ENCODE measurements at places on chromosomes 7 and 10.

GRCh38 chr7:116028787-116029186, 1.8 kb downstream of the TFEC start:
- DNase-seq, result no peak

DNA sequence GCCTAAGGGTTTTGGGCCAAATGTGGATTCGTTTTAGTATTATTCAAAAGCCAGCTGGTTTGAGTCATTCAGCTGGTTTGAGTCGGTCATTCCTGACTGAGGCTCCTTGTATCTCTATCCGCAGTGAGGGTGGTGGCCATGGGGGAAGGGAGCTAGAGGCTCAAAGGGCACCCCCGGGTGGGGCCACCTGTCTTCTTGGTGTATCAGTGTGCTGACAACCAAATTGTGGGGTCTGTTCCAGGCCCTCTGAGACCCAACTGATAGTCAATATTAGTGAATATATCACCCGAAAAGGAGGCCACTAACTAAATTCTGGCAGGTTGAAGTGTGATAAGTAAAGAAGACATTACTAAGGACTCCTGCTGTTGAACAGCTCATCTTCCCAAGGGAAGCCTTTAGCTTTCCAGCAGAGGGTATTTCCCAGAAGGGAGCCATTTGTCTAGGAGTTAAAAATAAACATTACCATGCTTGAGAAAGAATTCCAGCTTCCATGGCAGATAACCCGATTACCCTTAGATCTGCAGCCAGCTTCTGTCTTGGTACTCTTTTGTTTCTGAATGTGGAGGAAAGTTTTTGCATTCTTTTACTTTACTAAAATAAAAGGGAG, 29.9 kb upstream of the DDX50 start:
- DNase-seq, result no peak

DNA sequence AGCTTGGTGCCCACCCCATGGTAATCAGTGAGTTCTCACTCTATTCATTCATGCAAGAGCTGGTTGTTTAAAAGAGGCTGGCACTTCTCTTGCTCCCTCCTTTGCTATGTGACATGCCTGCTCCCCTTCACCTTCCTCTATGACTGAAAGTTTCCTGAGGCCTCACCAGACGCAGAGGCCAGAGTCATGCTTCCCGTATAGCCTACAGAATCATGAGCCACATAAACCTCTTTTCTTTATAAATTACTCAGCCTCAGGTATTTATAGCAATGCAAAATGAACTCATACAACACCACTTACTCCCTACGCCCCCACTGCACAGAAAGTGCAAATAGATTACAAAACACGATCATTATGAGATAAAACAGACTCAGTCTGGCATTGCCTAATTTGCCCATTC, 39.0 kb downstream of the SEC61G start:
- DNase-seq, result no peak

- DNase-seq, result no peak
Measured at GRCh38 chr7:27636326-27637006, 26.2 kb downstream of the HIBADH start.

GRCh38 chr10:24952707-24953645, 570 bp upstream of the PRTFDC1 start:
- DNase-seq, result peak; percentile 75

DNA sequence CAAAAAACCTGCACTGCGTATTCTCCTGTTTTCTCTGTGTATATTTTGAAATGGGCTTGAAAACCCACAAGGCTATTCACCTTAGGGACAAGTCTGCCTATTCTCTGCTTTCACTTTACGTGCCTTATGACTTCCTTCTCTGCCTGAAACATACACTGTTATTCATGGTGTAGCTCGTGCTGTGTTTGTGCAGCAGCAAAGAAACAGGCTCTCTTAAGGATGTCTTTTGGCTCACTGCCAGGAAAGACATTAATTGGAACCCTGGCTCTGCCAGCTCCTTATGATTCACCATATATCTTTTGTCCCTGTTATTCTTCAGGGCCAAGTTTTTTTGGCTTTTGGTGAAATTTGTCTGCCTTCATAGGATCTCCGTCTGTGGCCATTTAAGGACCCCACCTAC, 92.4 kb downstream of the TMEM106B start:
- no peak for DNase-seq

GRCh38 chr10:122234416-122234815, 36.7 kb upstream of the BTBD16 start:
- no peak for DNase-seq

- DNase-seq, result no peak
Measured at GRCh38 chr7:108421720-108422331, 34.4 kb downstream of the NRCAM start.

GRCh38 chr7:10981317-10981716, 7.6 kb downstream of the PHF14 start:
- no peak for DNase-seq

DNA sequence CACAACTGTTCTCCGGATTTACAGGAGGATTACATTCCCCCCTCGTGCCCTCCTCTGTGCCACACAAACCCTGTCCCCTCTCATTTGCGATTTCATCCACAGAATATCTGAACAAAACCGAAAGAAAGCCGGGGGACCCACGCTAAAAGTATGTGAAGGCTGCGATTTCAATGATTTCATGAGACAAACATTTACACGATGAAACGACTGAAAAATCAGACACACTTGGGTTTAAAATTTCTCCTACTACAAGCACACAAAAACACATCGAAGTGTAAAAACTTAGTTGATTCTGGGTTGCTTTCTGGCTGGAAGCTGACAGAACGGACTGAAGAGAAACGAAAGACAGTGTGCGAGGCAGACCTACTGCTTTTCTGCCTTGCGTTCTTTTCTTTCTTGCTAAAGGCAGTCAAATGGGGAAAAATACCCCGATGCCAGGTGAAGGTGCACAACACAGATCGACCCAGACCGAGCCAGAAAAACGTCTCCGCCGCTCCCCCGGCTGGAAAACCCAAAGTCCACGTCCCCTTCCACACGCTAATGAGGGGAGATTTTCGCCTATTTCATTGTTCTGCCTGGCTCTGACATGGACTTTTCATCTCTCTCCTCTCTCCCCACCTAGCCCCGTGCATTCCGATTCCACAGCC, 1.2 kb downstream of the HIPK2 start:
- DNase-seq, result peak; percentile 38

- DNase-seq, result no peak
Measured at GRCh38 chr7:133691727-133692610, 435.2 kb upstream of the LRGUK start.

DNA sequence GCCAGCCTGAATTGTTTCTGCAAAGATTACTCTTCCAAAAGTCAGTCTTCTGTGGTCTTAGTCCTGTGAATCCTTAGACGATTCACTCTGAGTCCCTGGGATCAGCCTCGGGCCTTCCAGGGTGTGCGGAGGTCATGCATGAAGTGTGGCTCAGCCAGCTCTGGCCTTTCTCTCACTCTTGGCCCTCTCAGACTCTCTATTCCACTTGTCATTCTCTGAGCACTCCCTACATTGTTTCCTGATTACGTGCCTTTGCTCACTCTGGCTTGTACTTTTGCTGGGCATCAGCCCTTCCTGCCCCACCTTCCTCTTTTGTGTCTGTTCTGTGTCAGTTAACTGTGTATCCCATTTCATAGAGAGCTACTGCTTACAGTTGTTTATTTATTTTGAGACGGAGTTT, 36.0 kb downstream of the CCNY start:
- no peak for DNase-seq

- DNase-seq, result no peak
Measured at GRCh38 chr7:27134392-27134791, 3.8 kb upstream of the HOXA4 start.

- DNase-seq, result no peak
Measured at GRCh38 chr10:119980956-119981750, 88.6 kb downstream of the SEC23IP start.

GRCh38 chr7:38561166-38561565, 70.0 kb downstream of the AMPH start:
- no peak for DNase-seq

DNA sequence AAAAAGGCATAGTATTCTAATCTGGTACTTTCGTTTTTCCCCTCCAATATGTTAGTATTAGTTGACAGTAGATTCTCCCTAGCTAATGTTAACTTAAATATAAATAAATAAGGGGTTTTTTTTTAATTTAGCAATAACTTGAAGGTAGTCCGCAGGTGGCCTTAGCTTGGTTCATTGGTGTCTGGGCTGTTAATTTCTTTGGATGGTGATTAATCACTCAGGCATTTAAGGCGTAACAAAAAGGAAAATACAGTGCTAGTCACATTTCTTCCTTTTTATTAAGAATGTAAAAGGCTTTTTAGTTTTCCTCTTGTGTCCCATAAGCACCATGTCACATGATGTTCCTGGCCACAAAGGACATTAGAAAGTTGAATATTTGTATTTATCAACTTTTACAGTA, 161.0 kb upstream of the POT1 start:
- DNase-seq, result no peak

- DNase-seq, result no peak
Measured at GRCh38 chr7:45173596-45174327, 16.2 kb downstream of the RAMP3 start.

GRCh38 chr10:35006836-35007235, 83.3 kb downstream of the CUL2 start:
- DNase-seq, result no peak

DNA sequence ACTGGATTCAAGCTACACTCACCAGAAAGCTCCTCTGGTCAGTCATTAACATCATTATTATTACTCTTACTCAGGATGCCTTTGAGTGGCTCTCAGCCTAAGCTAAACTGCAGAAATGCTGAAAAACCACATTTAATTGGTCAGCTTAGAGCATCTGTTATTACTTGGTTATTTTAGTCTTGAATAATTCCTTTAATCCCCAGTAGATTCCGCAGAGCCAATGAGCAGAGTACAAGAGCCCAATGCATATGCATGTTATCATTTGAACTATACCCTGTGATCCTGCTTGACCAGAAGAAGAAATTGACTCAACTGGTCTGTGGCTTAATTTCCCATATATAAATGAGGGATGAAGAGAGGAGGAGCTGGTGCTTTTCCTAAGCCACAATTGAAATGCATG, 417.6 kb upstream of the C7orf33 start:
- DNase-seq, result no peak

DNA sequence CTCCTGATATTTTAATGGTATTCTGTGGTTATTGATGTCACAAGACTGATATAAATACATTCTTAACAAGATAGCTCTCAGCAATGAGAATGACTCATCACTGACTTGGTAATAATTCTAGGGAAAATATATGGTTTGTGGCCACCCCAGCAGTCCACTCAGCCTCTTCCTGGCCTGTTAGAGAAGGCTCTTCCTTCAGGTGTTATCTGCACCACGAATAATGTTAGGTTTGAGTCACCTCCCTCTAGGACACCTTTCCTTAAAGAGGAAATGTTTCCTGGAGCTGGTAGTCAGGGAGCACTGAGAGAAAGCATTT, 163.3 kb downstream of the SVIL start:
- no peak for DNase-seq

- DNase-seq, result no peak
Measured at GRCh38 chr7:150363370-150363769, 5.3 kb upstream of the REPIN1 start.

GRCh38 chr10:48978318-48978717, 38.7 kb upstream of the LRRC18 start:
- DNase-seq, result no peak

GRCh38 chr10:101221549-101221948, 7.7 kb downstream of the LBX1 start:
- no peak for DNase-seq

- no peak for DNase-seq
Measured at GRCh38 chr10:6926971-6927370, 346.9 kb upstream of the PRKCQ start.

DNA sequence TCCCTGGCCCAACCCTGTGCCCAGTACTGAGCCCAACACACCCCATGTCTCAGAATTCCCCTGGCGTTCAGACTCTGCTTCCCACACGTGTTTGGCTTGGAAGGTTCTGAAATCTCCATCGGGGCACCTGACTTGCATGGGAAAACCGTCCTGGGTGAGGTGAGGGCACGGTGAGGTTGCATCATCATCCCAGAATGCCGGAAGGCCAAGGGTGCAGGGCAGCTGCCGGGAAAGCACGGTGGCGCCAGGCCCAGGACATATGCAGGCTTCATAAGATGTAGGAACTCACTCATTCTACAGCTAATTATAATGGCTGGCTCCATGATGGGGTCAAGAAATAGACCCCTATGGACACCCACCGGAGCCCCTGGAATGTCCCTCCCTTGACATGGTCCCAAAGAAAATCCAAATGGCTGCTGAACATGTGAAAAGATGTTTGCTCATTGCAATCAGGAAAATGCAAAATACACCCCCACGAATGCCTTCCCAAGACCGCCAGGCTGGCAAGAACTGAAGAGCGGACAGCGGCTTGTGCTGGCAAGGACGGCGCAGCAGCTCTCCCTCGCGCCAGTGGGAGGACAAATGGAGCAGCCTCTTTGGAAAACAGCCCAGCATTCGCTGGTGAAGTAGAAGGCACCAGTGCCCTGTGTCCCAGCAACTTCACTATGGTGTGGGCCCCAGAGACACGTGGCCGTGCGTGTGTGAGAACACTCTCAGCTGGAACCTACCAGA, 2.3 kb downstream of the KNDC1 start:
- DNase-seq, result no peak

All from CD4-positive, alpha-beta T cell treated with Interleukin-6 for 4 hours (primary cell).